Ascending aorta (tissue), 2 donors: ENCODE measurements at places on chromosomes 2 and 18. TPM values are rescaled to one million over a fixed set of nuclear protein-coding genes. Genes with fewer than 3 reads are reported as not detected.

Gene TLX2
- not detected for total RNA-seq

Gene SPDYA
- total RNA-seq, result 0.32 TPM

Gene NXPH2
- total RNA-seq, result not detected

Gene CXCR4
- total RNA-seq, result 15.5 TPM

Gene FSHR
- total RNA-seq, result not detected
